ENCODE measurements at places on chromosomes 7 and 10.

DNA sequence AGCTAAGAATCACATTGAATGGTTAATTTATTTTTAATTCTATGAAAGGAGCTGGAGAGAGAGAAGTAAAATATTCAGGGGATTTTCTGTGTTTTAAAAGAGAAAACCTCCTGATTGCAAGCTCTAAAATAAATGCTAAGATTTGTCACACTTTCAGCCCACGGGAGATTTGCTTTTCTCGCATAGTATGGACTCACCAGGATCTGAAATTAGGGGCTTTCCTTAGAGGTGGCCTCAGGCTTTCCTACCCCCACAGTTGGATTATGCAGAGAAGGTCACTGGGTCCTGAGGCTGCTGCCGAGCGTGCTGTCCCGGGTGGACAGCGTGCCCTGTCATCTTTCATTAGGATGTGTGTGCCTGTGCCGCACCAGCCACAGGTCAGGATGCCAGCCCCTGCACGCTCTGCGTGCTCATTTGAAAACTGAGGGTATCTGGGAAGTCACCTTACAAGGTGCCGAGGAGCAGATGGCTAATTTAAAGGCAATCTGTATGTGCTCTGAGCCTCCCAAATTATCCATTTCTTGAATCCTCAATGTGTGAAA lies 258.8 kb downstream of the CELF2 start:
- no peak for DNase-seq

- DNase-seq: peak; percentile 91
Observed at GRCh38 chr7:68166525-68166924, 1169.9 kb downstream of the TYW1 start.

GRCh38 chr7:144468990-144469732 lies 65.7 kb upstream of the NOBOX start:
- DNase-seq: no peak

DNA sequence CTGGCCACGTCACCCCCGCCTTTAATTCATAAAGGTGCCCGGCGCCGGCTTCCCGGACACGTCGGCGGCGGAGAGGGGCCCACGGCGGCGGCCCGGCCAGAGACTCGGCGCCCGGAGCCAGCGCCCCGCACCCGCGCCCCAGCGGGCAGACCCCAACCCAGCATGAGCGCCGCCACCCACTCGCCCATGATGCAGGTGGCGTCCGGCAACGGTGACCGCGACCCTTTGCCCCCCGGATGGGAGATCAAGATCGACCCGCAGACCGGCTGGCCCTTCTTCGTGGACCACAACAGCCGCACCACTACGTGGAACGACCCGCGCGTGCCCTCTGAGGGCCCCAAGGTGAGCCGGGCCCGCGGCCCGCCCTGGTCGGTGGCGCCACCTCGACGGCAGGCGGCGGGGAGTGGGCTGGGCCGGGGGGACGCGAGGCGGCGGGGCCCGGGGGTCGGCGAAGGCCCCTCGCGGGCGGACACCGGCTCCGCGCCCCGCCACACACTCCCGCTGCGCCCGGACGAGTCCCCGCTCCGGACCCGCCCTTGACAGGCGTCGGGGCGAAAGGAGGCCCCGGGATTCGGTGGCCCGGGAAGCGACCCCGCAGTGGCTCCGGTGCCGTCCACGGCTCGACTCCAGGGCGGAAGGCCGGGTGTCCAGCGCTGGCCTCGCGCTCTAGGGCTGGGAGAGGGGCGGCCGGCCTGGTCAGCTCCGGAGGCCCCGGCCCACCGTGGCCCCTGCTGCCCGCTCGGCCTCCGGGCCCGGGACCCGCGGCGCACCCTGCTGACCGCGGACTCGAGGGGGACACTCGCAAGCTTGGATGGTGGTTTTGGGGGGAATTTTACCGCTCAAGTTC lies 557 bp downstream of the BAG3 start:
- DNase-seq: no peak

- DNase-seq: no peak
Observed at GRCh38 chr10:91567815-91568214, 65.1 kb downstream of the PPP1R3C start.

GRCh38 chr10:47364366-47364765 lies 16.2 kb downstream of the RBP3 start:
- DNase-seq: no peak

GRCh38 chr7:158037211-158037610 lies 550.4 kb downstream of the PTPRN2 start:
- no peak for DNase-seq

DNA sequence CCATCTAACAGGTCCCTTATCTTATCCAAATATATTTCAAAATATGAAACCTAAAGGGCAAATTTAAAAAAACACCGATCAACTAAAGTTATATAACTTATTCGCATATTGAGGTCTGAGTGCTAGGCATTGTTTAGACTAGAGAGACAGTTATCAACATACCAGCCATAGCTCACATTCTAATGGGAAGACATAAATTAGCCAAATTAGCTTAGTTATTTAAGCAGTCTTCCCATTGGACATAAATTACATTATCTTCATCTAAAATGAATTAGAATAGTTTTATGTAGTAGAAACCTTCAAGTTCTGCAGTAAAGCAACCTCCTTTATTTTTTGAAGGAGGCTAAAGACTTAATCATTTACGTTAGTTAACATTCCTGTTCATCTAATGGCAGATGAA lies 17.4 kb downstream of the KIF5B start:
- no peak for DNase-seq

DNA sequence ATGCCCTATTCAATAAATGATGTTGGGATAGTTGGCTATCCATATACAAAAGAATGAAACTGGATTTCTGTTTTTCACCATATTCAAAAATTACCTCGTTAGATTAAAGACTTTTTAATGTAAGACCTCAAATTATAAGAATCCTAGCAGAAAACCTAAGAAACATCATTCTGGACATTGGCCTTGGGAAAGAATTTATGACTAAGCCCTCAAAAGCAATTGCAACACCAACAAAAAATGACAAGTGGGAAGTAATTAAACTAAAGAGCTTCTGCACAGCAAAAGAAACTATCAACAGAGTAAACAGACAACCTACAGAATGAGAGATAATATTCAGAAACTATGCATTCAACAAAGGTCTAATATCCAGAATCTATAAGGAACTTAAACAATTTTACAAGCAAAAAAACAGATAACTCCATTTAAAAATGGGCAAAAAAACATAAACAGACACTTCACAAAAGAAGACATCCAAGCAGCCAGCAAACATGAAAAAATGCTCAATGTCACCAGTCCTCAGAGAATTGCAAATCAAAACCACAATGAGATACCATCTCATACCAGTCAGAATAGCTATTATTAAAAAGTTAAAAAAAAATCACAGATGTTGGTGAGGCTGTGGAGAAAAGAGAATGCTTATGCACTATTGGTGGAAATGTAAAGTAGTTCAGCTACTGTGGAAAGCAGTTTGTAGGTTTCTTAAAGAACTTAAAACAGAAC lies 309.8 kb downstream of the AHR start:
- no peak for DNase-seq

GRCh38 chr10:65846541-65846940 lies 1079.3 kb upstream of the LRRTM3 start:
- no peak for DNase-seq

DNA sequence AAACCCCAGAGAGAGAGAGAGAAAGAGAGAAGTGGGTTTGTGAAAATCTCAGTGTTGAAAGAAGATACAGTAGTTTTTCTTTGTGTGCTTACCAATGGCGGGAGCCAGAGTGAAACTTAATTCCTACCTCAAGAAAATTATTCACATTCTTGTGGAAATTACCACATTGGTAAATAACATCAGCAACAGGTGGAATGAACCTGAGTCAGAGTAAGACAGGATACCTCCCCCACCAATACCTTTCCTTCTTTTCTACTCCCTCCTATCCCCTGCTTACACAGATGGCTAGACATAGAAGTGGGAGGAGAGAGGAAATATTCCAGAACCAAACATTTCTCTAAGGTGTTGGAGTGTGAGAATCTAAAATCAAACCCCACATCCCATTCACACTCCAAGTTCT lies 793.9 kb downstream of the SORCS3 start:
- no peak for DNase-seq

DNA sequence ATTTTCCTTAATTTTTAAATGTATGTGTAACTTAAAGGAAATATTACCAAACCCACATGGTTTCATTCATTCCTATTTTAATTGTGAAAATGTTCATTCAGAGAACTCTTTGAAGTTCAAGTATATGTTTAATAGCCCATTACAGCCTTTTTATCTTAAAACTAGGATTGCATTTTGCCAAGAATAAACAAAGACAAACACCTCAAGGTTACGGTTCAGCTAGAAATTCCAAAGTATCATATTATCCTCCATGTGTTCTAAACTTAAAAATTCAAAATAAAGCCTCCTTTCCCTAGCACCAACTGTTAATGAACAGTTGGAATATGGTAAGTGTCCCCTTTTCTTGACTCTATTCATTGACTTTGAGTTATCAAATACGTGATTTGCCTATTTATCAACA lies 215.6 kb upstream of the SEMA3E start:
- DNase-seq: no peak

GRCh38 chr7:91054374-91054773 lies 209.9 kb upstream of the FZD1 start:
- no peak for DNase-seq

- DNase-seq: no peak
Observed at GRCh38 chr7:154998481-154998880, 4.4 kb downstream of the PAXIP1 start.

- DNase-seq: no peak
Observed at GRCh38 chr10:44010873-44011602, 362.4 kb upstream of the ZNF32 start.

GRCh38 chr7:2689951-2690705 lies 2.1 kb downstream of the AMZ1 start:
- DNase-seq: no peak

DNA sequence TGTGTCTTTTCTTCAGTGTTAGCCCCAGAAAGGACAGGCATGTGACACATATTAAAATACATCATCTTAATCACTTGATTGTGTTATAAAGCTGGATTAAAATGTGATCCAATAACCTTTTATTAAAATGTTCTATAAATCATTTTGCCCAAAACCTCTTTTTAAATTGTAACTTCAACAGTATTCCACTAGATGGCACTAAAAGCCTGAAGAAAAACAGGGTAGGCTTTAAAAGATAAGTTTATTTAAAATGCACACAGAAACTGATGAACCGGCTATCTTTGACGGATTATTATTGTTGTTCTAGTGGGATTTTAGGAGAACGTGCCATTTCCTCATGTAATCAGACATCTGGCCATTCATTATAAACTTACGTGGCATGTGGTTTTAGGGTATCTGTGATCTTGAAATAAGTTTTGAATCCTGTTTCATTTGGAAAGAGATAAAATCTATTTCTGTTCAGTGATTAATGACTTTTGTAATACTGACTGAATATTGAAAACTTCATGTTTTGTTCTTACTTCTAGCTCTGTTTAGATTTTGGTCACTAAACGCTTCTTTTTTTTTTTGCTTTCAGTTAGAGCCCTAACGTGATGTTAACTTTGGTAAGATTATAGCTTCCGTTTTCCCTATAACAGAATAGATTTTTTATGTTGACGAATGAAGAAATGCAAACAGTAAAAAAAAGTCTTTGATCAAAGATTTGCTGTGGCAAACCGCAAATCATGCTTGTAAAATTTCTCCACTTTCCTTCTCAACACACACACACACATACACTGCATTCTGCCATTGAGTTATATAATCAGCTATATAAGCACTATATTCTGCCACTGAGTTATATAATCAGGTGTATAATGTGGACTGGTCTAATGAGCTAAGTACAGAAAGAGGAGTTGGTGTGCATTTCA lies 13.6 kb downstream of the VPS50 start:
- DNase-seq: peak; percentile 42

DNA sequence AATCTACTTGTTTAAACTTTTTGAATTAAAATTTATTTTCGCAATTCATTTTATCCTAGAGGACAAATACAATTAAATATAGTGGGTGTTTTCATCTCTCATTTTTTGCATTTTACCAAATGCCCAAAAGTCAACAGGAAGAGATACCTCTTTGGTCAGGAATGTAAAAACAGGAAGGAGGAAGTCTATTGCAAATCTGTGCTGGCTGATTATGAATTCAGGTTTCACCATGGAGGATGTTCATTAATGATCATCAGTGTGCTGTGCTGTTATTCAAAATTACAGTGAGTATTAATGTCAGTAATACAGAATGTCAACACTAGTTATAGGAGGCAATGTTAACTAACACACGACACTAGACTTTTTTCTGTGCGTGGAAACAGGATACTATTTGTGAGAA lies 24.7 kb downstream of the EXOC6 start:
- no peak for DNase-seq

DNA sequence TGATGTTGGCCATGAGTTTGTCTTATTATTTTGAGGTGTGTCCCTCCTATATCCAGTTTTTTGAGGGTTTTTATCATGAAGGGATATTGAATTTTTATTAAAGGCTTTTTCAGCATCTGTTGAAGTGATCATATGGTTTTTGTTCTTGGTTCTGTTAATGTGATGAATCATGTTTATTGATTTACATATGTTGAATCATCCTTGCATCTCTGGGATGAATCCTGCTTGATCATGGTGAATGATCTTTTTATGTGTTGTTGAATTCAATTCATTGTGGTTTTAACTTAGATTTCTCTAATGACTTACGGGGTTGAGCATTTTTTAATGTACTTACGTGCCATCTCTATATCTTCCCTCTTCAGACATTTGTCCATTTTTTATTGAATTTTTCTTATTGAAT lies 22.9 kb downstream of the DLD start:
- no peak for DNase-seq

GRCh38 chr7:159031135-159031701 lies 113.4 kb downstream of the VIPR2 start:
- DNase-seq: no peak

- no peak for DNase-seq
Observed at GRCh38 chr10:90286941-90287340, 570.9 kb downstream of the HTR7 start.

DNA sequence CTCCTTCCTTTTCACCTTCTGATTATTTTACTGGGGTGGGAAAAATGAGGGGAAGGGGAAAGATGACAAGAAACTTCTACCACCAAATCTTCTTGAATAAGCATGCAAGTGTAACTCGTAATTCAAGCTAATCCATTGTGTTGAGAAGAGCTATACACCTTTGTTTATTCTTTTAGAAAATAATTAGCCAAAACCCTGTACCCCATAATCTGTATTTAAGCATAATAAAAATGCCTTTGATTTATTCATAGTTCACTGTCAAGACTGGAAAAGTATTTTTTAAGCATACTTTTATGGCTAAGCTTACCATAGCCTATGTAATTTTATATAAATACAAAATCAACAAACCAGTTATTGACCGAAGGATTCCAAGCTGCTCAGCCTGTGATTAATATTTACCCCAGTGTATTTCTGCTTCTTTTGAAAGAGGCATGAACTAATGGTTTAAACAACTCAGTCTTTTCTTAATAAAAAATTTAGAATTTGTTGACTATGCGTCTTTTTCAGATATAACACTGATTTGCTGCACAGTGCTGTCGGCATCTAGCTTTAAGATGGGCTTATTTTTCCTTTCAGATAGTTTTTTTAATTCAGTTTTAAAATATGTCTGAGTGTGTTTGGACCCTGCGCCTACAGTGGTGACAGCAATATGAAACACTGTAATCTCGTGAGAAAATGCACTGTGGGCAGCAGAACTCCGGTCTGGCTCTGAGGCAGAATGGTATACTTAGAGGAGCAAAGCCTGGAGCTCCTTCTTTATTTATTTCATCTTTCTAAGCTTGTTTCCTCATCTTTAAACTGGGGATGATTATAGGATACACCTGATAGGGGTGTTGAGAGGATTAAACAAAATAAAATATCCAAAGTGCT lies 238.8 kb upstream of the LRGUK start:
- no peak for DNase-seq

- no peak for DNase-seq
Observed at GRCh38 chr10:112794201-112794600, 155.8 kb upstream of the TCF7L2 start.

Data from brain (organoid and tissue), 16 donors.